ENCODE measurements at places on chromosomes 12 and 14. TPM values are rescaled to one million over a fixed set of nuclear protein-coding genes. Genes with fewer than 3 reads are reported as not detected.

Gene DPY19L2
- 35.5 TPM for total RNA-seq

Gene KCNH3
- total RNA-seq: 9.2 TPM

Gene MYH6
- total RNA-seq: under 0.01 TPM

Gene C14orf39
- total RNA-seq: 0.92 TPM

Gene CFAP73
- 3.7 TPM for total RNA-seq

Gene ANKRD33
- not detected for total RNA-seq

Gene MAP1LC3B2
- 2.1 TPM for total RNA-seq

Gene P3H3
- 15.0 TPM for total RNA-seq

Gene SLC25A47
- total RNA-seq: not detected

Gene ERP27
- total RNA-seq: 0.46 TPM

Gene PRPH
- total RNA-seq: 1.4 TPM

Gene RNASE1
- total RNA-seq: 13.1 TPM

Gene LRP1-AS
- total RNA-seq: not detected

Gene SLCO1B1
- not detected for total RNA-seq

Gene IFNG-AS1
- not detected for total RNA-seq

Gene SPIC
- total RNA-seq: not detected

Gene FBXO33
- 17.8 TPM for total RNA-seq

Gene SLC25A21
- total RNA-seq: 2.1 TPM

Gene SDR39U1
- total RNA-seq: 22.4 TPM

Data from diencephalon (tissue), 1 donor.